Breast epithelium (tissue), 4 donors: ENCODE measurements at places on chromosomes 13 and 19.

- DNase-seq, result no peak
Measured at GRCh38 chr19:30046522-30046921, 104.5 kb downstream of the URI1 start.

GRCh38 chr13:97321101-97321500 is 99.0 kb downstream of the MBNL2 start:
- no peak for DNase-seq

DNA sequence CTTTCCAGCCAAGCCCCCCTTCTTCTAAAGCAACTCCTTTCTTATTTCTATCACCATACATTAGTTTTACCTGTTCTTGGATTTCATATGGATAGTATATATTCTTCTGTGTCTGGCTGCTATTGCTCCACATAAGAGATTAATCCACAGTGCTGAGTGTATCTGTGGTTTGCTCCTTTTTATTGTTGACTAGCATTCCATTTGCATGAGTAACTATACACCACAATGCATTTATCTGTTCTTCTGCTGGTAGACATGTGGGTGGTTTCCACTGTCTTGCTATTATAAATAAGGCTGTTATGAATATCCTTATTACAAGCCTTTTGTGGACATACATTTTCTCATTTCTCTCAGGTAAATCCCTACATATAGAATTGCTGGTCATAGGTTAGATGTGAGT is 138.2 kb downstream of the SLC7A1 start:
- DNase-seq, result no peak

- no peak for DNase-seq
Measured at GRCh38 chr19:47253467-47253881, 2.9 kb upstream of the CCDC9 start.

DNA sequence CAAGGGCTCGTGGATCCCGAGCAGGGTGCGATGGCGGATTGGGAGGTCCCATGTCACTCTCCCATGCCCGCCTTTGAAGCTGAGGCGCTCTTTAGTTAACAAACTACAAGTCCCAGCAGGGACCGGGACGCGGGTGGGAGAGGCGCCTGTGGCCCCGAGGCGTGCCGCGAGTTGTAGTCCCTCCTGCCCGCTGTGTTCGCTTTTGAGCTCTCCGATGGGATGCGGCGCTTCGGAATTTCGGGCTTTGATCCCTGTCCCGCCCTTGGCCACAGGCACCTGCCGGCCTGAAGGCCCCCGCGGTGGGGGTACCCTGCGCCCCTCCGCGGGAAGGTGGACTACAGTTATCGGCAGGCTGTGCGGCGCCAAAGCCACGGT is 11.0 kb downstream of the CYTH2 start:
- DNase-seq, result no peak

GRCh38 chr13:43424412-43424811 is 362.4 kb downstream of the ENOX1 start:
- no peak for DNase-seq

- DNase-seq, result no peak
Measured at GRCh38 chr13:47796816-47797215, 204.3 kb downstream of the SUCLA2 start.

- no peak for DNase-seq
Measured at GRCh38 chr13:27053902-27054595, 117.6 kb downstream of the USP12 start.

DNA sequence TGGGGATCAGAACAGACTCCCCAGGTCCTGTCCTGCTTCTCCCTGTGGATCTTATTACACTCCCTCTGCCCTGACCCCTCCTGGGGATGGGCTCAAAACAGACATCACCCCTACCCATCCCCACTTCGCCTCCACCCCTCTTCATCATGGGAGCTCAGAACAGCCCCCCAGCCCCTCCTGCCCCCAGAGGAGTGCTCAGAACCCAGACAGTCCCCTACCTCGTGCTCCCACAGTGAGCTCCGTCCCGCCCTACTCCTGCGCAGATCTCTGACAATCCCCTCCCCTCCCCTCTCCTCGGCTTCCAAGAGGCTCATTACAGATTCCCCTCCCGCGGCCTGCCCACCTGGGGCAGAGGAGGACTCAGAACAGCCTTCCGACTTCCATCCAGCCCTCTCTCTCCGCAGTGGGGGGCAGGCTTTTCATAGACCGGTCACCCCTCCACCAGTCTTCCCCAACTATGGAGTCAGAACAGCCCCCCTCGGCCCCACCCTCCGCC is 6.1 kb downstream of the NXNL1 start:
- DNase-seq, result no peak

DNA sequence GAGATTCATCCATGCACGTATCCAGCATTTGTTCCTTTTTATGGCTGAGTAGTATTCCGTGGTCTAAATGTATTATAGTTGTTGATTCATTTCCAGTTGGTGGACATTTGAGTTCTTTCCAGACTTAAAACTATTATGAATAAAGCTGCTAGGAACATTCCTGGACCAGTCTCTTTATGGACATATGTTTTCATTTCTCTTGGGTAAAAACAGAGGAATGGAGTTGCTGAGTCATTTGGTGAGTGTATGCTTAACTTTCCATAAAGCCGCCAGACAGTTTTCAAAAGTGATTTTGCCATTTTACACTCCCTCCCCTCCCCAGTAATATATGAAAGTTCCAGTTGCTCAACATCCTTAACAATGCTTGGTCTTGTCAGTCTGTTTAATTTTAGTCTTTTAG is 116.4 kb downstream of the TSHZ3 start:
- no peak for DNase-seq

DNA sequence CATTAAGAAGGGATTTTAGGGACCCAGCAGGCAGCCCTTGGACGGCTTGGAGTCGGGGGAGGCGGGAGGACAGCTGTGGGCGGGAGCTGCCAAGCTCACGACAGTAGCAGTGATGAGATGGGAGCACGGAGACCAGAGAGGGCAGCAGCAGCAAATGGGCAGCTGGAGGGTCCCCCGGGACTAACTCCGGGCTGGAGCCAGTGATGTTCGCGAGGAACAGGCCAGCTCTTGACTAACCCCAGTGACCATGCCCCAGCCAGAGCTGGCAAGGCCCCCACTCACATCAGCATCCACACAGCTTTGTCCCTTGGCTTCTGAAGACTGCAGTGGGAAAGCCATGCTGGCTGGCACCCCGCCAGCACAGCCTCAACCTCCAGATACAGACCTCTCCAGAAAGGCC is 81.9 kb downstream of the RAB20 start:
- DNase-seq, result no peak

DNA sequence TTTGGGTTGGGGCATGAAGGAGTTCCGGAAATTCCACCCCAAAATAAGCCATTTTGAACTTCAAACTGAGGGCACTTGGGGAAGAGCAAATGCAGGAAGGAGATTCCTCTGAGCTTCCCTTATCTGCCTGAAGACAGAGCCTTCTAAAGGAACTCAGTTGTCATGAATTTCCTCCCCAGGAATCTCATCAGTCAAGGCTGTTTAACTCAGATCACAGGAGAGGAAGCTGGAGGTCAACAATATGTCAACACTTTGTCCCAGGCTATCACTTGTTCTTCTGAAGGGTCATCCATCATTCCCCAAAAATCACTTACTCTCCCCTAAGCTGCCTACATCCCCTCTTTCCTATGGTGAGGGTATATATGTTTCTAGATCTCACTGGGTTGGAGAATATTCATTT is 26.0 kb upstream of the CHST8 start:
- DNase-seq, result no peak

DNA sequence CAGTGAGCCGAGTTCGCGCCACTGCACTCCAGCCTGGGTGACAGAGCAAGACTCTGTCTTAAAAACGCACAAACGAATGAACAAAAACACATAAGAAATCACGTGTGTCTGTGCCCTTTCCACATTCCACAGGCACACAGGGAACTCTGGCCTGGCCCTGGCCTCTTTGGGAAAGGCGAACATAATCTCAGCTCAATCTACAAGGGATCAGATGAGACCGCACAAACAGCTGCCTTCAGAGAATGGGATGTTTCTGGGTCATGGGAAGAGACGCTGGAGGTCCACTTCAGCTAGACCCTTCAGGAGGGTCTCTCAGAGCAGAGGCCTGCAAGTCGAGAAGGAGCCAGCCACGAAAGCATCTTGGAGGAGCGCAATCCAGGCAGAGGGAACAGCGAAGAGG is 6.3 kb upstream of the CRTC1 start:
- DNase-seq, result no peak

- DNase-seq, result no peak
Measured at GRCh38 chr13:44337581-44337980, 36.0 kb upstream of the SERP2 start.

- no peak for DNase-seq
Measured at GRCh38 chr13:108226184-108226583, 8.0 kb downstream of the ABHD13 start.

DNA sequence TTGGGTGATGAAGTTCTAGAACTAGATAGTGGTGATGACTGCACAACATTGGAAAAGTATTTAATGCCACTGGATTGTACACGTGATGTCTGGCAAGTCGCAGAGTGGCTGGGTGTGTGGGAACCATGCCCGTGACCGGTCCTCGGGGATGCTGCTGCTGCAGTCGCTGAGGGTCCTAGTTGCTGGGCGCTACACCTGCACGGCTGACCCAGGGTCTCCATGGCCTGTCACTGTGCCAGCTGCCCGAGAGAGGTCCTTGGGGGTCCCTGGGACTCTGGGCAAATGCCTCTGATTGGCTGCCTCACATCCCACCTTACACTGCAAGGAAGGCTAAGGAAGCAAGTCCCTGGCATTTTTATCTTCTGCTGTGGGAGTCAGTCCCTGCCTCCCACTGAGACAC is 109.1 kb upstream of the PABPC3 start:
- DNase-seq, result no peak

DNA sequence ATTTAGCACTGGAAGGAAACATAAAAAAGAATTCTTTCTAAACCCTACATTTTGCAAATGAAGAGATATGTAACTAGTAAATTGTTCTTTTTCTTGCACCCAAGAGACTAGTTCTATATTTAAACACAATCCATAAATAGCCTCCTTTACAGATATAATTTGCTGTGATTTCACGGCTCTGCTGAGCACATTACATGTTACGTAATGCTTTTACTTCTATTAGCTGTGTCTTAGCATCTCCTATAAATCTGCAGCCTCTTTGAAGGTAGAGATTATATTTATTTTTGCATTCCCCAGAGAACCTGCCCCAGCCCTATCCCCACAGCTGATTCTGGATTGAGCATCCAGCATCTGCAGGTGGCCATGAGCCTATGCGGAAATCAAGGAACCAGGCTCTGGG is 32.2 kb downstream of the LACC1 start:
- no peak for DNase-seq

DNA sequence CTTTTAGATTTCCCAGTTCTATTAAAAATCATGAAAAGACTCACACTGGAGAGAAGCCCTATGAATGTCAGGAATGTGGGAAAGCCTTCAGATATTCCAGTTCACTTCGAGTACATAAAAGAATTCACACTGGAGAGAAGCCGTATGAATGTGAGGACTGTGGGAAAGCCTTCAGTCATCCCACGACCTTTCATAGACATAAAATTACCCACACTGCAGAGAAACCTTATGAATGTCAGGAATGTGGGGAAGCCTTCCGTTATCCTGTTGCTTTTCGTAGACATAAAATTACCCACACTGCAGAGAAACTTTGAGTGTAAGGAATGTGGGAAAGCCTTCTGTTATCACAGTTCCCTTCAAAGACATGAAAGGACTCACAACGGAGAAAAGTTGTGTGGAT is 55.2 kb downstream of the ZNF627 start:
- DNase-seq, result no peak

- DNase-seq, result no peak
Measured at GRCh38 chr19:51796195-51796679, 1.3 kb downstream of the FPR3 start.

DNA sequence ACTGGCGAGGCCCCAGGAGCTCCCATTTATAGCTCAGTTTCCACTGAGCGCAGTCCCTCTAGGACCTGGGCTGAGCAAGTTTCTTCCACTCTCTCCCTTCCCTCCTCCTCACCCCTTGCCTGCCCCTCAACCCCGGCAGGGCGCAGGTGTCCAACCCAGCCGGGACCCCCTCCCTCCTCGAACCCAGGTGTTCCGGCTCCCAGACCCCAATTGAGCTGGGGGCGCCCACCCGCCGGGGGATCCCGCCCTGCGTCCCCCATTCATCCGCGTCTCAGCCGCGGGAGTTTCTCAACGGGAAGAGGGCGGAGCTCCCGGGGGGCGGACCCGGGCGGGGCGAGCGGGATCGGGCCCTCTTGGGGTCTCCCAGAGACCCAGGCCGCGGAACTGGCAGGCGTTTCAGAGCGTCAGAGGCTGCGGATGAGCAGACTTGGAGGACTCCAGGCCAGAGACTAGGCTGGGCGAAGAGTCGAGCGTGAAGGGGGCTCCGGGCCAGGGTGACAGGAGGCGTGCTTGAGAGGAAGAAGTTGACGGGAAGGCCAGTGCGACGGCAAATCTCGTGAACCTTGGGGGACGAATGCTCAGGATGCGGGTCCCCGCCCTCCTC is at the start of gene KIRREL2:
TSS of gene KIRREL2 (plus strand) at position 366 of the 604 bp plus-strand sequence. CDS start at position 575, 209 bp downstream.
- DNase-seq, result no peak

GRCh38 chr19:37941782-37942515 is 34.9 kb downstream of the SIPA1L3 start:
- no peak for DNase-seq

DNA sequence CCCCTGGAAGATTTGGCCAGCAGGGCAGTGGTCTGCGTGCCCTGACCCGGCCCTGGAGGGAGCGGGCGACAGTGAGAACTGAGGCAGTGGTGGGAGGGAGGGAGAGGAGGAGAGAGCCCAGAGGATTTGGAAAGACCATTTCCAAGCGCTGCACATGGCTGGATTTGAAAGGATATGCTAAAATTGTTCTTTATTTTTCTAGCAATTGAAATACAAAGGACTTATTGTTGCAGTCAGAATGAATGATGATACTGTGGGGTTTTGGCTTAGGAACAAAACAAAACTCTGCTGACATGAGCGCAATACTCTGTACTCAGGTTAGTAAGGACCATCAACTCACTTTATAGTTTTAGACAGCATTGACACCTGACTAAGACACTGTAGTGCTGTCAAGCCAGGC is 69.5 kb downstream of the TNFRSF19 start:
- DNase-seq, result no peak

GRCh38 chr13:33312150-33312860 is 26.8 kb upstream of the STARD13 start:
- DNase-seq, result no peak

DNA sequence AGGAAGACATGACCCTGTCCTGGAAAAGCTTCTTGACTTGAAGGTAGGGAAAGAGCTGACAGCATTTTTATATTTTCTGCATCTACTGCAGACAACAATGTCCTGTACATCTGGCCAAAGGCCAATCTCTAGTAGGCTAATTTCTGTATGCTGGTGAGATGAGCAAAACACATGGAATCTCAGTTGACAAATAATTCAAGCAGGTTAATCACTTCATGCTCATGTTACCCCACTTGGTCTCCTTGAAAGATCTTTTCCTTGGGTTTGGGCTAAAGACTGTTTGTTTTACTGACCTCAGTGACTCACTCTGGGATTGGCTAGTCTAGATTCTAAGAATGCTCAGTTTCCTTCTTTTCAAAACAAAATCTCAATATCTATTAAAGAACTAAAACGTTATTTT is 298.8 kb downstream of the LMO7 start:
- no peak for DNase-seq

DNA sequence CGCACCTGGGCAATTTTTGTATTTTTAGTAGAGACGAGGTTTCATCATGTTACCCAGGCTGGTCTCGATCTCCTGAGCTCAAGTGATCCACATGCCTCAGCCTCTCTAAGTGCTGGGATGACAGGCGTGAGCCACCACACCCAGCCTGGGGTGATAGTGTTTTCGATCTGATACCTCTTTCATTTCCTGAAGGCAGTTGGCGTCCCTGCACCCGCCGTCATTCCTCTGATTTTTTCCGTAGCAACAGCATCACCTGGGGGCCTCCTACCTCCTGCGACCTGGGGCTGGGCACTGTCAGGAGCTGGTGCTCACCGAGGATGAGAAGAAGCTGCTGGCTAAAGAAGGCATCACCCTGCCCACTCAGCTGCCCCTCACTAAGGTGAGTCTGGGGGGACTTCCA is 10.8 kb downstream of the CREB3L3 start:
- DNase-seq, result no peak

GRCh38 chr19:4310247-4311121 is 6.1 kb downstream of the FSD1 start:
- no peak for DNase-seq
